ENCODE measurements at places on chromosomes 13 and 19. TPM values are rescaled to one million over a fixed set of nuclear protein-coding genes. Genes with fewer than 3 reads are reported as not detected.

GPR18 gene
- not detected for total RNA-seq

GRCh38 chr13:98974053-98974452, 3.8 kb downstream of the DOCK9 start:
- no peak for DNase-seq

SYNGR4 gene
- total RNA-seq = not detected

GRCh38 chr19:50952910-50953309, at the start of gene KLK5:
Gene KLK5 (minus strand): TSS chr19:50953038. CDS start chr19:50952657, 381 bp downstream.
- DNase-seq = peak; percentile 28

DNA sequence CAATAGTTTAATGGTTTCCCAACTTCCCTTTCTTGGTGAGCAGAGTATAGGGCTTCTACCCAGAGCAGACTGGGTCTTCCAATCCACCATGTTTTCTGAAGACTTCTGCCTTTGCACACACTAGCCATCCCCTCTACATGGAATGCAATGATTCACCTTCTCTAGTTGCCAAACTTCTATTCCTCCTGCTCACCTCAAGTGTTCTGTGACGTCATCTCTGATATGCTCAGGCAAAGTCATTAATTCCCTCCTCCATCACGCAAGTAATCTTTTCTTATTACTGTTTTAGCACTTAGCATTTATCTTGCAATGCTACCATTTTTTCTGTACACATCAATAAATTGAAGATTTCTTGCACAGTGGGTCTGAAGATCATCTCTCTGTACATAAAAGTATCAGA, 174.2 kb downstream of the RBM26 start:
- no peak for DNase-seq

PRSS57 gene
- not detected for total RNA-seq

FAM216B gene
- not detected for total RNA-seq

PLPPR3 gene
- total RNA-seq = 3.8 TPM

GRCh38 chr19:4499318-4499717, 19.0 kb downstream of the PLIN4 start:
- no peak for DNase-seq

DNA sequence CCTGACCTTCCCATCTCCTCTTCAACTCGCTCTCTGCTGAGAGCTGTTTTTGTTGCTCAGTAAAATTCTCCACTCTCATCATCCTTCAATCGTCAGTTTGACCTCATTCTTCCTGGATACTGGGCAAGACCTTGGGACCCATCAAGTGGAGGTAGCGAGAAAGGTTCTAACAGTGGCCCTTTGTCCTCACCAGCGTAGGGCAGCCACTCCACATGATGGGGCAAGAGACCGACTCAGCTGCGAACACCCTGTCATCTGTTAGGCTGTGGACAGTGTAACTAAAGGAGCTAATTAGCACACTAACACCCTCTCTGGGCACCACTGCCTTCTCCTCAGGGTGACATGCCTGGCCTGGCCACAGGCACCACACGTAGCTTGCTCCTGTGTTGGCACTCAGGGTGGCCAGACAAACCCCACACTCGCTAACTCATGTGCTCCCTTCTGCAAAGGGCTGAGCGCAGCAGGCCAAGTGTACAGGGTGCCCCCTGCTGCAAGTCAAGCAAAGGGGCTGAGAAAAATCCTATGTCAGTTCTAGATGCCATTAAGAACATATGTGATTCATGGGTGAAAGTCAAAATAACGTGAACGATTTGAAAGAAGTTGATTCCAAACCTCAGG, 1216.0 kb downstream of the SLITRK5 start:
- no peak for DNase-seq

ZNF525 gene
- total RNA-seq = 9.3 TPM

- DNase-seq = peak; percentile 46
These were observed 259.0 kb downstream of the NALCN start for GRCh38 chr13:101157261-101157660.

CILP2 gene
- total RNA-seq = 0.22 TPM

KCNJ14 gene
- total RNA-seq = 0.02 TPM

- DNase-seq = peak; percentile 73
These were observed 1.1 kb upstream of the SWSAP1 start for GRCh38 chr19:11373166-11373884.

GRCh38 chr19:53646144-53646543, 14.3 kb downstream of the DPRX start:
- DNase-seq = no peak

- DNase-seq = no peak
These were observed 373 bp downstream of the TNFAIP8L1 start for GRCh38 chr19:4639531-4640246.

KIR2DL1 gene
- total RNA-seq = not detected

GRCh38 chr19:40191836-40192646, 815 bp downstream of the MAP3K10 start:
- DNase-seq = peak; percentile 39

- no peak for DNase-seq
These were observed 854 bp downstream of the SIGLEC6 start for GRCh38 chr19:51530616-51531015.

DNA sequence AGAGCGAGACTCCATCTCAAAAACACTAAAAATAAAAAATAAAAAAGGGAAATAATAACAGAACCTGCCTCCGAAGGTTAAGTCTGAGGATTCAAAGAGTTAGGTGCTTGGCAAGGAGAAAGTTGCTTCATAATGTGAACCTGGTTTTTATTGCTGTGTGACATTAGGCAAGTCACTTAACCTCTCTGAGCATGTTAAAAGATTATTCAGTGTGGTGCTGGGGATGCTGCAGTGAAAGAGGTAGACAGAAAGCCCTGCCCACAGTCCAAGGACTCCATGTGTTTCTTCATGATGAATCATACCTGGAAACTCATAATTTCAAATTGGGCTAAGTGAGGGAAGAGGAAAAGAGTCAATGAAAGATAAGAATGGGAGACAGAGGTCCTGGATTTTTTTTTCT, 2.4 kb downstream of the IL27RA start:
- no peak for DNase-seq
